ENCODE measurements at places on chromosomes 1 and 21. TPM values are rescaled to one million over a fixed set of nuclear protein-coding genes. Genes with fewer than 3 reads are reported as not detected.

DNA sequence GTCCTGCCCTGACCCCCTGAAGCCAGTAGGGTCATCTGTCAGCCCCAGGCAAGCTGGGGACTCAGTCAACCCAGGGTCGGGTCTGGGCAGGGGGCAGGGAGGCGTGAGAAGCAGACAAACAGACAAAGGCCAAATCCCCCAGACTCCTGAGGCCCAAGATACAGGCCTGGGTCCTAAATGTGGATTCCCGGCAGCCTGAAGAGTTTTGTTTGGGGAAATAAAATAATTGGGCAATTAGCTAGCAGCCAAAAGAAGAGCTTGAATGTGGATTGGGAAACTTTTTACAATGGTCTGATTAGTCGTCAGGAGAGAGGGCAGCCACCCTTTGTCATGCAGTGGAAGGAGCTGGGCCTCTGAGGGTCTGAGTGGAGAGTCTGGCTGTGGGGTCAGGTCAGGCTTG lies 4.5 kb upstream of the LEFTY2 start:
- H3K4me3 ChIP-seq: no peak overlapping the region
- no peak for DNase-seq
- H3K27ac ChIP-seq: no peak overlapping the region
- H3K36me3 ChIP-seq: no peaks in the 10 kb centered on the region

- no peak for DNase-seq
- no peaks in the 10 kb centered on the region for H3K4me1 ChIP-seq
- no peaks in the 10 kb centered on the region for H3K27me3 ChIP-seq
Observed at GRCh38 chr1:228207851-228208821, at the start of gene OBSCN. TSS of gene OBSCN (plus strand) at chr1:228208044. CDS start at chr1:228211784, 3,740 bp downstream.

DNA sequence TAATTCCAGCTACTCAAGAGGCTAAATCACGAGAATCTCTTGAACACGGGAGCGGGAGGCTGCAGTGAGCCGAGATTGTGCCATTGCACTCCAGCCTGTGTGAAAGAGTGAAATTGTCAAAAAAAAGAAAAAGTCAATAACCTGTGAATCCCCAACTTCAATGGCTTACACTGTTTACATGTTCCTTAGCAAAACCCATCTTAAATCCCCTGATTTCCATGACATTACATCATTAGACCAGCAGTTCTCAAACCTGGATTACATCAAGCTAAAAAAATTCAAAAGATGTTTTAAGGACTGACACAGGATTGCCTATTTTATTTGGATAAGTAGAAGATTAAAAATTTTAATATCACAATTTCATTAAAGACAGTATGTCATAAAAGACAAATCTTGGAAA lies 12.4 kb downstream of the GPBP1L1 start:
- no peaks in the 10 kb centered on the region for H3K27me3 ChIP-seq
- no peak for DNase-seq
- H3K36me3 ChIP-seq: no peaks in the 10 kb centered on the region

DNA sequence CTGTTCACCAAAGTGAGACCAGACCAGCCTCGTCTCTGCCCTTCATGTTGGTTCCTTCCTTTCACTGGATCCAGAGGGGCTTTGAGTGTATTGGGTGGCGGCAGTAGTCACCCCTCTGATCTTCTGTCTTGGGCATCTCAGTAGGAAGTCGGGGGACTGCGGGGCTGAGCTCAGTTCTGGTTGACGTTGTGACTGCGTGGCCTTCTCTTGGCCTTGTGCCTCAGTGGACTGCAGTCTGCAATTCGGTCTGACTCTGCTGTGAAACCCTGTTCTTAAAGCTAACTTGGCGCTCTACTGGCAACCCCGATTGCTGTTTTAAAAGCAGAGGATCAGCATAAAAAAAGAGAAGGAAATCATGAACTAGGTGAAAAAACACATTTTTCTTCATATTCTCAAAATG lies 56.7 kb downstream of the SLC37A1 start:
- no peak overlapping the region for H3K27ac ChIP-seq
- no peaks in the 10 kb centered on the region for H3K27me3 ChIP-seq
- H3K4me3 ChIP-seq: no peak overlapping the region
- no peaks in the 10 kb centered on the region for H3K36me3 ChIP-seq

Gene SPATA1
- total RNA-seq: not detected

DNA sequence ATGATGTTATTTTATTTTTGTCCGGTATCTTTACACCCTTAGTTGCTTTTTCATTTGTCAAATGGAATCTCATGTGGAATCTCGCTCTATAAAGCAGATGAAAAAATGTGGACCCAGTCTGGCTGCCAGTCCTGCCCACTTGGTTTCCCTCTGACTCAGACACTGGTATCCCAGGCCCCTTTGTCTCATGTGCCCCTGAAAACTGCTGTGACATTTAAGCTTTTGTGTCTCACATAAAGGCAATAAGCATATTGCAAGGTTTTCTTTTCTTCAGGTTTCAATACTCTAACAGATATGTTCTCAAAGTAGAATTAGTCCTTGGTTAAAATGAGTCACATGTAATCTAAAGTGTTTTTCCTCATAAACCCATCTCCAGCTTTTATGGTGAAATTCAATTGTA lies 183.3 kb downstream of the ST6GALNAC3 start:
- H3K4me3 ChIP-seq: no peak overlapping the region
- H3K36me3 ChIP-seq: no peaks in the 10 kb centered on the region
- H3K27ac ChIP-seq: no peak overlapping the region

GRCh38 chr1:221101807-221102605 lies 222.8 kb downstream of the HLX start:
- no peak overlapping the region for H3K4me3 ChIP-seq
- H3K27ac ChIP-seq: no peak overlapping the region
- H3K36me3 ChIP-seq: no peaks in the 10 kb centered on the region

Gene PRR9
- total RNA-seq: not detected

DNA sequence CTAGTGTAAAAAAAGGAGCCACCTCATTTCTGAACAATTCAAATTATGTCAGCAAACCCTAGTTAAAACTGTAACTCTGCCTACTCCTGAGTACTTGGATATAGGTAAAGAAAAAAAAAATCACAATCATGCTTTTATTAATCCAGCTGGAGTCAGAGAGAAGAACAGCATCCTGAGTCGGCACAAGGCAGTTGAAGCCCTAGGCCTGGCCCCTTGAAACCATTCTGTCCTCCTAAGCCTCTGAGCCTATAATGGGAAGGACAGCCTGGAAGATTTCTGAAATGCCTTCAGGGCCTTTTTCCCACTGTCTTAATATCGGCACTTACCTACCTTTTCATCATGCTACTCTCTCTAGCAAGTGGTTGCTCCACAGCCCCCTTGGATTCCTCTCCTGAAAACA lies 32.5 kb downstream of the CDC42BPA start:
- no peak overlapping the region for H3K27ac ChIP-seq
- no peaks in the 10 kb centered on the region for H3K27me3 ChIP-seq
- H3K36me3 ChIP-seq: no peaks in the 10 kb centered on the region
- no peak overlapping the region for H3K4me3 ChIP-seq
- no peaks in the 10 kb centered on the region for H3K4me1 ChIP-seq

Gene ESPN
- 0.48 TPM for total RNA-seq

Gene USH2A
- total RNA-seq: not detected

GRCh38 chr1:224958490-224958889 lies 29.0 kb downstream of the DNAH14 start:
- no peaks in the 10 kb centered on the region for H3K4me1 ChIP-seq
- H3K4me3 ChIP-seq: no peak overlapping the region
- no peaks in the 10 kb centered on the region for H3K36me3 ChIP-seq
- no peak overlapping the region for H3K27ac ChIP-seq
- no peak for DNase-seq

- peak; percentile 43 for DNase-seq
- H3K4me3 ChIP-seq: no peak overlapping the region
- H3K27ac ChIP-seq: no peak overlapping the region
Observed at GRCh38 chr1:236868625-236869467, 73.8 kb downstream of the MTR start.

DNA sequence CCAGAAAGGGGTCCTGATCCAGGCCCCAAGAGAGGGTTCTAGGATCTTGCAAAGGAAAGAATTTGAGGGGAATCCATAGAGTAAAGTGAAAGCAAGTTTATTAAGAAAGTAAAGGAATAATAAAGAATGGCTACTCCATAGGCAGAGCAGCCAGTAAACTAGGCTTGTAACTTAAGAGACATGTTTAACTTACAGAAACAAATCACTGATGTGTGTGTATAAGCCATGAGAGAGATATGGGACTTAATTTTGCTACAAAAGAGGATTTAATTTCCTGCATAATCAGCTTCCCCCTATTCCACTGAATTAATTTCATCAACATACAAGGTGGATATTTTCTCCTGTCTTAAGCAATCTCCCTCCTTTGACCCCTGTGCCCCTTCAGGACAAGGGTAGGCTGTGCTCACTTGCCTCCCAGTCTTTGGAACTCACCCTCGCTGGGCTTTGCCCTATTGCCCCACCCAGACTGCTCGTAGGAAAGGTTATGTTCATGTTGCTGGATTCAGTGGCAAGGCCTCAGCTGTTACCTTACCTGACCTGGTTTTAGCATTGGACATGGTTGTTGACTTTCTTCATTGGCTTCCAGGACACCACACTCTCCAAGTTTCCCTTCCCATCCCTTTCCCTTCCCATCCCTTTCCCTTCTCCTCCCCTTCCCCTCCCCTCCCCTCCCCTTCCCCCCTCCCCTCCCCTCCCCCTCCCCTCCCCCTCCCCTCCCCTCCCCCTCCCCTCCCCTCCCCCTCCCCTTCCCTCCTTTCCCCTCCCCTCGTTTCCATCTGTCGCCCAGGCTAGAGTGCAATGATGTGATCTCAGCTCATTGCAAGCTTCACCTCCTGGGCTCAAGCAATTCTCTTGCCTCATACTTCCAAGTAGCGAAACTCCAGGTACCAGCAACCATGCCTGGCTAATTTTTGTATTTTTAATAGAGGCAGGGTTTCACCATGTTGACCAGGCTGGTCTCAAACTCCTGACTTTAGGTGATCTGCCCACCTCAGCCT lies 44.6 kb downstream of the TBCE start:
- no peaks in the 10 kb centered on the region for H3K36me3 ChIP-seq
- no peaks in the 10 kb centered on the region for H3K27me3 ChIP-seq
- H3K4me3 ChIP-seq: no peak overlapping the region
- H3K27ac ChIP-seq: no peak overlapping the region
- H3K4me1 ChIP-seq: no peaks in the 10 kb centered on the region

DNA sequence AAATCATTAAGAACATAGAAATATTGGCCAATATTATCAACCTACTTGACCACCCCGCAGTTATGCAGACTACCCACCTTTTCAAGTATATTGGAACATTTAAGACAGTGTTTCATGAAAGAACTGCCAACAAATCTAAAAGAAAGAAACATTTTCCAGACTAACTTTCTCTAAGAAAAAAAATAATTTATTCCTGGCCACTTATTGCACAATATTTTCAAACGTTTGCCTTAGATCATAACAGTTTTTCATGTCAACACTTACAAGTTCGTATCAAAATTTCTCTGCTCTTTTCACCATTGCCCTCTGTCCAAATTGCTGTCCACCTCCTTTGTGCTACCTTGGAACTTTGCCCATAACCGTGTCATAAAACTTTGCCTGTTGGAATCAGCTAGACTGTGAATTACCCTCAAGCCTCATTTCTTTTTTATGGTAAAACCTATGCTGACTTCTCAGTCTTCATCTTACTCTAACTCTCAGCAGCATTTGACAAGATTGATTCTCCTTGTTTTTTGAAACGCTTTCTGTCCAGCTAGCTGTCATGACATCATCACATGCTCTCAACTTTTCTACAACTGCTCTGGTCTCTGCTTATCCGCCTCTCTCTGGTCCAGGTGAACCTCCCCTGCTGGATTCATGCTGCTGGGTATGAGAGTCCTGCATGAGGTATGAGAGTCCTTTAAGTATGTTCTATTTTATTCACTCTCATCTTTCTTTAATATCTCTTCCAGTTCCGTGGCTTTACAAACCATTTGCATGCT lies 92.8 kb upstream of the CHRM3 start:
- H3K27me3 ChIP-seq: no peaks in the 10 kb centered on the region
- no peak overlapping the region for H3K27ac ChIP-seq
- no peaks in the 10 kb centered on the region for H3K4me1 ChIP-seq
- no peaks in the 10 kb centered on the region for H3K36me3 ChIP-seq
- no peak overlapping the region for H3K4me3 ChIP-seq

GRCh38 chr21:14482165-14482564 lies 64.0 kb downstream of the SAMSN1 start:
- no peaks in the 10 kb centered on the region for H3K27me3 ChIP-seq
- no peaks in the 10 kb centered on the region for H3K36me3 ChIP-seq
- peak overlapping the region; percentile 9 for H3K27ac ChIP-seq
- peak overlapping the region; percentile 34 for H3K4me3 ChIP-seq
- peak; percentile 29 for DNase-seq

Gene AGO4
- total RNA-seq: 16.2 TPM

Gene CADM3
- not detected for total RNA-seq

- no peaks in the 10 kb centered on the region for H3K27me3 ChIP-seq
- H3K4me3 ChIP-seq: no peak overlapping the region
- H3K4me1 ChIP-seq: no peaks in the 10 kb centered on the region
Observed at GRCh38 chr1:95532335-95532734, 298.3 kb downstream of the RWDD3 start.

Gene GPR153
- 0.27 TPM for total RNA-seq

Gene PPIAL4G
- 4.6 TPM for total RNA-seq

- H3K27me3 ChIP-seq: no peaks in the 10 kb centered on the region
- no peaks in the 10 kb centered on the region for H3K4me1 ChIP-seq
- DNase-seq: no peak
- peaks cover 5% of the 10 kb centered on the region for H3K36me3 ChIP-seq
- no peak overlapping the region for H3K4me3 ChIP-seq
- H3K27ac ChIP-seq: no peak overlapping the region
Observed at GRCh38 chr1:149979245-149979971, 31.1 kb downstream of the OTUD7B start.

Gene CLCC1
- 19.4 TPM for total RNA-seq

- H3K27ac ChIP-seq: peak overlapping the region; percentile 63
- H3K27me3 ChIP-seq: no peaks in the 10 kb centered on the region
- peak overlapping the region; percentile 41 for H3K4me3 ChIP-seq
- peak; percentile 49 for DNase-seq
- H3K36me3 ChIP-seq: no peaks in the 10 kb centered on the region
- H3K4me1 ChIP-seq: peaks cover 52% of the 10 kb centered on the region
Observed at GRCh38 chr1:89286549-89287180, 14.0 kb upstream of the GBP5 start.

DNA sequence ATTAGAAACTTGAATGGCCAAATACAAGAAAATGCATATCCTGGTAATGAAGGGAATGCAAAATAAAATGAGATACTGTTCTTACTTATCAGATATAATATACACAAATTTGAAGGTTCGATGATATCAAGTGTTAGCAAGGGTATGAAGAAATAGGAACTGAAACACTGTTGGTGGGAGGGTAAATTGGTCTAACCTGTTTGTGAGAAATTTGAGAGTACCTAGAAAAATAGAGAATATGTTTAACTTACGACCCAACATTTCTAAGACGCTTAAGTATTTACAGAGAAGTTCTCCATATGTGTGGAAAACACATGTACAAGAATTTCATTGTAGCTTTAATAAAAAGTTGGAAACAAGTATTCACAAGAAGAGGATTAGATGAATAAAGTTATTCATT lies 25.9 kb downstream of the ATG4C start:
- no peaks in the 10 kb centered on the region for H3K36me3 ChIP-seq
- no peak for DNase-seq
- no peak overlapping the region for H3K27ac ChIP-seq
- no peaks in the 10 kb centered on the region for H3K27me3 ChIP-seq
- no peak overlapping the region for H3K4me3 ChIP-seq
- H3K4me1 ChIP-seq: no peaks in the 10 kb centered on the region

Measured in naive thymus-derived CD4-positive, alpha-beta T cell (primary cell).